HFFc6 (cell line): ENCODE measurements at places on chromosomes 12 and 14. TPM values are rescaled to one million over a fixed set of nuclear protein-coding genes. Genes with fewer than 3 reads are reported as not detected.

- no peak for DNase-seq
Observed at GRCh38 chr12:110007881-110008280, 8.7 kb downstream of the ANKRD13A start.

DNA sequence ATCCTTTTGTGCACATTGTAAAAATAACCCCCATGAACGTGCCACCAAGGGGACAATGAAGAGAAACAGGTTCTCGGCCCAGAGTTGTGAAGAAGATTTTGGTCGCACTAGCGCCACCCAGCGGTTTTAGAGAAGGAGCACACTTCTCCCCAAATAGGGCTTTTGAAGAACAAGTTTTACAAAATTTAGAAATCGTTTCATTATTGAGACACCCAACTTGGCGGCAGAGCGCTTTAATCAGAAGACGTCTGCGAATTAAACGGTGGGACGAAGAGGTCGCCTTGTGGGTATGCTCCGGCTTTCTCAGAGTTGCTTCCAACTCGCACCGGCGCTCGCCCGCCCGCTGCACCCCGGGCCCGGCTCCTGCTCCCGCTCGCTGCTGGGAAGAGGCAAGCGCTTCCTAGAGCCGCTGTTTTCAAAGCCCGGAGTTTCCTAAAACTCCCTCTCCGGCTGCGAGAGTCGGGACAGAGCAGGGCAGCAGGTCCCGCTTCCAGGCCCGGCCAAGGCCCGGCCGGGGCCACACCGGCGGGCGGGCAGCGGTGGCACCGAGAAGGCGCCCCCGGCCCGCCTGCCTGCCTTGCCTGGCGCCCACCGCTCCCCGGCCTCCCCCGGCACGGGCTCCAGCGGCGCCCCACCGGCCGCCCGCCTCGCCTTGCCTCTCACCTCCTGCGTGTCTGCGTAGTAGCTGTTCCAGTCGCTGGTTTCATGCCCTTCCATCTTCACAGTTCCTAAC lies 645 bp downstream of the FOXA1 start:
- DNase-seq: peak; percentile 68

- no peak for DNase-seq
Observed at GRCh38 chr12:80988986-80989385, 51.3 kb upstream of the LIN7A start.

GRCh38 chr14:99659333-99659741 lies 14.4 kb downstream of the HHIPL1 start:
- DNase-seq: no peak

GRCh38 chr14:31239741-31240140 lies 32.1 kb upstream of the HECTD1 start:
- DNase-seq: no peak

DNA sequence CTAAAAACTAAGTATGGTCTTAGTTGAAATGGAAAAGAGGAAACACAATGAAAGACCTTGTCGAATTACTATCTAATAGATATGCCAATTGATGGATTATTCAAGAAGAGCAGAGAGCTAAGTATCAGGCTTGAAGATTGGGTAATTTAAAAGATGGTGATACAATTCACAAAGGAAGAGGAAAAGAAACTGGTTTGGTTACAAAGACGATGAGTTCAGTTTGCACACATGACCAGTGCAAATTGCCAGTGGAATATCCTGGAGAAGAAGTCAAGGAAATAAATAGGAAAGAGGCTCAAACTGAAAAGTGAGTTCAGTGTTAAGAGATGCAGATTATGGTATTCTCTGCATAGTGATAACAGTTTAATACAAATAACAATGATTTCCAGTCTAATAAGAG lies 2.5 kb upstream of the RAP1B start:
- DNase-seq: no peak

DNA sequence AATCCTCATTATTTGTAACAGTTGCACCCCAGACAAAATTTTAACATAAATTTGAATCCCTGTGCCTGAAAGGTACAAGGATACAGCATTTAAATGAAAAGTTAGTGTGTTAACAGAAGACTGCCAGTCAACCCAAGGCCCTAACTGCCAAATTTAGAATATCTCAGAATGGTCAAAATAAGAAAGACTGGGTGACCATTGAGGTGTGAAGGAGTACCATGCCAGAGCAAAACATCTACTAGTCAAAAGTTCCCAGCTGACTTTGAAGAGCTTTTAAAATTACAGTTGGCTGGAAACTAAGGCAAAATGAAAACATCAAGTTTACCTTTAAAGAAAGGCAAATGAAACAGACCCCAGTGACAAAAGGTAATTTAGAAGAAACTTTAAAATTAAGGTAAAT lies 18.4 kb downstream of the SAV1 start:
- DNase-seq: no peak

DNA sequence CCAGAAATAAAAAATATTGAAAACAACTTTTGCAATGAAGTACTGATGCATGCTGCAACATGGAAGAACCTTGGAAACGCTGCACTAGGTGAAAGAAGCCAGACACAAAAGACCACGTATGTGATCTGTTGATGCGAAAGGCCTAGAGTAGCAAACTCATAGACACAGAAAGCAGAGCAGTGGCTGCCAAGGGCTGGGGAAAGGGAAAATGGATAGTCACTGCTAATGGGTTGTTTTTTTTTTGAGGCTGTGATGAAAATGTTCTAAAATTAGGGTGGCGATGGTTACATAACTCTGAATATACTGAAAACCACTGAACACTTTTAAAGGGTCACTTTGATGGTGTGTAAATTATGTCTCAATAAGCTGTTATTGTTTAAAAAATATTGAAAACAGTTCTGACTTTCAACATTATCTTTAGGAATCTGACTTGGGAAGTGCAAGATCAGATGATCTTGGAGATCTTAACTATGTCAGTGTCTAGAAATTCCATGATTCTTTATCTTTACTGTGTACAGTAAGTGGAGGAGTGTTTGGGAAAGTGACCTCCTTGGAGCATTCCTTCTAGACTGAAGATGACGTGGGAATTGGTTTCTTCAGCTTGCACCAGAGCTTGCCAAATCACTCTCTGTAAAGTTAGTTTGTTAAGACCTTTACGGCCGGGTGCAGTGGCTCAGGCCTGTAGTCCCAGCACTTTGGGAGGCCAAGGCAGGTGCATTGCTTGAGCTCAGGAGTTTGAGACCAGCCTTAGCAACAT lies 12.4 kb downstream of the MLXIP start:
- peak; percentile 83 for DNase-seq

- no peak for DNase-seq
Observed at GRCh38 chr12:49962861-49963765, 1.4 kb downstream of the AQP5 start.

DNA sequence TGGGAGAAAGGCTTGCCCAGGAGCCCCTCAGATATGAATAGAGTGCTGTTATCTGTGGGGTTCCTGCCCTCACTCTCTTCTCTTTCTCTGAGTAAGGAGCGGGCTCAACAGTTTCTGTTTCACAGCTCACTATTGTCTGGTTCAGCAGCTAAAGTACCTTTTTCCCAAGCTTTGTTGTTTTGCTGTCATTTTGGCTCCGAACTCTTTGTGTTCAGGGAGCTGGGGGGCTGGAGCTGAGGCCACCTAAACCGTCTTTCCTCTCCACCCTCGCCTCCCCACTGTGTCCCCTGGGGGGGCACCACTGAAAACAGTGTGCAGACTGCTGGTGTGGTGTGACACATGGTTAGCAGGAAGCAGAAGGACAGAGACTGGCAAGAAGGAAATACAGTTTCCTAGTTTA lies 51.4 kb downstream of the FBXW8 start:
- DNase-seq: no peak

DNA sequence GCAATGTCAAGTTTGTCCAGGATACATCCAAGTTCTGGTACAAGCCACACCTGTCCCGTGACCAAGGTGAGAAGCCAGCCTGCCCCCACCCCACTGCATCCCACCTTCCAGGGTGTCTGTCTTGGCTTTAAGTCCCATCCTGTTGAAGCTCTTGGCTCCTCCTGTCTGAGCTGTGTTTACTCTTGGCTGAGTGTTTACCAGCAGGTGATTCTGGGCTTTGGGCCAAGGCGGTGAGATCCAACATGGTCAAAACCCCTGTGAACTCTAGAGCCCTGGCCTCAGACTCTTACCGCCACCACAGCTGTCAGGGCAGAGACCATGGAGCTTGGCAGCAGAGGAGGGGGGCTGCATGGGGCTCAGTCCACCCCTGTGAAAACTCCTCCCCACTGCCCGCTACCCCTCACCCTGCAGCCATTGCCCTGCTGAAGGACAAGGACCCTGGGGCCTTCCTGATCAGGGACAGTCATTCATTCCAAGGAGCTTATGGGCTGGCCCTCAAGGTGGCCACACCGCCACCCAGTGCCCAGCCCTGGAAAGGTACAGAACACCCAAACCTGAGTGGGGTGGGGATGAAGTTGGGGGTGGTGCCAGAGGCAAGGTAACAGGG lies 11.6 kb downstream of the TNS2 start:
- no peak for DNase-seq

OR4K14 gene
- not detected in 3 replicates for total RNA-seq

ADCY4 gene
- 0.41 TPM in 1 of 3 replicates, not detected in the others for total RNA-seq

PKP2 gene
- not detected in 3 replicates for total RNA-seq
